ENCODE measurements at places on chromosomes 7 and 10. TPM values are rescaled to one million over a fixed set of nuclear protein-coding genes. Genes with fewer than 3 reads are reported as not detected.

Gene UNCX
- total RNA-seq = 2.4 TPM

Gene PTPRN2
- total RNA-seq = 32.2 TPM

Gene OPALIN
- total RNA-seq = not detected

Gene IGF2BP3
- 117 TPM for total RNA-seq

Gene AGR3
- not detected for total RNA-seq

Gene NOD1
- 8.1 TPM for total RNA-seq

Gene NPTX2
- 15.9 TPM for total RNA-seq

Gene LRGUK
- 1.0 TPM for total RNA-seq

Gene CLCN1
- total RNA-seq = 0.09 TPM

Gene ATOH7
- 0.20 TPM for total RNA-seq

Gene ADAM22
- 12.1 TPM for total RNA-seq

Gene DOCK4
- 15.3 TPM for total RNA-seq

GRCh38 chr7:151469281-151469680 is 29.3 kb upstream of the CRYGN start:
- no peak for DNase-seq

DNA sequence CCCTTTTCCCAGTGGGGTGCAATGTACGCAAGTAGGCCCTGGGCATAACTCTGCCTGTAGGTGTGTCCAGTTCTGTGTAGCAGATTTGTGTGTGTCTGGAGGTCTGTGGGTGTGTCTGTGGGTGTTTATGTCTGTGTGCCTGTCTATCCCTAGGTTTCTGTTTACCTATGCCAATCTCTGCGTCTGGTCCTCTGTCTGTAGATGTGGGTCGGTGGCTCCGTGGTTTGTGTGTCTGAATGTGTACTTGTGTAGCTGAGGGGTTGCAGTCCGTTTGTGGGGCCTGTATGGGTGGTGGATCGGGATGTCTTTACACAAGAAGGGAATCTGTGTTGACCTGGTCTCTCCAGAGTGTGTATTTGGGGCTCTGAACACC is 932 bp downstream of the NYAP1 start:
- no peak for DNase-seq

GRCh38 chr7:47783456-47784223 is 164.6 kb downstream of the PKD1L1 start:
- DNase-seq = no peak

- DNase-seq = no peak
These were observed 12.3 kb downstream of the RBM17 start for GRCh38 chr10:6101181-6101580.

DNA sequence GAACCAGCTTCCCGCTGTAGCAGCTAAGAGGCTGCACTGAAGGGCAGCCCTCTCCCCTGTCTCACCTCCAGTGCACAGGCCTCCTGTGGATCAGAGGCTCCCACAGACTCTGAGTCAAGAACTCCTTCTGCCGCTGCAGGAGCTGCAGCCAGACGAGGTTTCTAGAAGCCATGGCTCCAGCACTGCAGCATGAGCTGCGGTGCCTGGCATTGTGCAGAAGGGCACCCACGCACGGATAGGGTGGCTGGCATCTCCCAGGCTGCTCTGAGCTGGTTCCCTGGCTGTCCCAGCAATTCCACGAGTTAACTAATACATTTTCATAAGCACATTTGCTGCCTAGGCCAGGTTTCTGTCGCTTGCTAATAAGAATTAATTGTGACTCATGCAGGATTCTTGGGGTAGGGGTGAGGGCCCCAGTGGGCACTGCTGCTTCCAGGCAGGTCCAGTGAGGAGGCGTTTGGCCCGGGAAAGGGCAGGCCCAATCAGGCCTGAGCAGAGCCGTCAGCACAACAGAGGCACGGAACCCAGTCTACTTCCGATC is 594.2 kb downstream of the DNAJB6 start:
- DNase-seq = no peak

GRCh38 chr10:123884907-123885381 is 6.7 kb downstream of the CPXM2 start:
- DNase-seq = no peak

GRCh38 chr10:49512121-49512809 is 26.7 kb downstream of the ERCC6 start:
- DNase-seq = no peak

DNA sequence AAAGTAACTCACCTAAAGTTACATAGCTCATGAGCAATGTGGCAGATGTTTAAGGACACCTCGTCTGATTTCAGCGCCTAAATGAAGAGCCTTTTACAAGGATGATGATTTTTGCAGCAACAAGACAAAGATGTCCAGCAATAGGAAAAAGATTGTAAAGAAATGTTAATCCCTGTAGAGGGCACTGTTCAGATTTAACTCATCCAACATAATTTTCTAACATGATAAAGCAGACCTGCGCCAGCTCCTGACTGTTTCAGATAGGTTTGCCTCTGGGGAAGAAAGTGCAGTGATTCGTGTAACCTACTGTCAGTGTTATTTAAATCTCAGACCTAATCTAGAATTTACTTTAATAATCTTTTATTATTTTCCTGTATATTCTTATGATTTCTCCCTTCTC is 595.2 kb downstream of the AUTS2 start:
- DNase-seq = no peak

- no peak for DNase-seq
These were observed 95.4 kb downstream of the ELMO1 start for GRCh38 chr7:37352974-37353948.

DNA sequence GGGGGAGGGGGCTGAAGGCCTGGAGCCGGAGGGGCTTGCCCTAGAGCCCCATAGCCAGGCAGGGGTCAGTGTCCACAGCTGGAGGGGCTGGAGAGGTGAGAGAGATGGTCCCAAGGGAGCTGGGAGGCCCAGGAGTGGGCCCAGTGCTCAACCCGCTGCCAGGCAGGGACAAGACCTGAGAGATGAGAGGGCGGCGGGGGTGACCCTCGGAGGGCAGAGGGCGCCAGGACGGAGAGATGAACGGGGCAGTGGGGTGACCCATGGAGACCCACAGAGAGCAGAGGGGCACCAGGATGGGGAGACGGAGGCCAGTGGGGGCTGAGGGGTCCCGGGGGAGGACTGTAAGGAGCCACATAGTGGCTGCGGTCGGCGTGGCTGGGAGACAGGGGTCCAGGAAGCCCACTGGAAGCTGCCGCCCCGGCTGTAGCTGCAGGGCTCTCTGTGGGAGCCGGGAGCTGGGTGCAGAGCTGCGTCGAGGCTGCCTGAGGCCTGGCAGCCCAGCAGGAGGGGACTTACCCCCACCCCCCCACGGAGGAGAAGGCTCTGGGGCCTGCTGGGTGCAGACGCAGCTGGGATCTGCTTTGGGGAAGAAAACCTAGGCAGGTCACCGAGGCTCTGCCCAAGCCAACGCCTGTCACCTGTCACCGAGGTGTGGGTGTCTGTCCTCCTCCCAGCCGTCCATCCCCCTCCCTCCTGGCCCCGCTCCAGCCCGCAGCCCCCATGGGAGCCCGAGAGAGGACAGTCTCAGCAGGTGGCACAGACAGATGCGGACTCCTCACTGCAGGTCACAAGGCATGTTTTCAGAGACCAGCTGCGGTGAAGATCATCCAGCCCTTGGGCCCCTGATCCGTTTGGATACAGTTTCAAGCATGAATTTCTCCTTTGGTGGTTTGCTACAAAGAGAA is 25.1 kb downstream of the PWWP2B start:
- DNase-seq = no peak

DNA sequence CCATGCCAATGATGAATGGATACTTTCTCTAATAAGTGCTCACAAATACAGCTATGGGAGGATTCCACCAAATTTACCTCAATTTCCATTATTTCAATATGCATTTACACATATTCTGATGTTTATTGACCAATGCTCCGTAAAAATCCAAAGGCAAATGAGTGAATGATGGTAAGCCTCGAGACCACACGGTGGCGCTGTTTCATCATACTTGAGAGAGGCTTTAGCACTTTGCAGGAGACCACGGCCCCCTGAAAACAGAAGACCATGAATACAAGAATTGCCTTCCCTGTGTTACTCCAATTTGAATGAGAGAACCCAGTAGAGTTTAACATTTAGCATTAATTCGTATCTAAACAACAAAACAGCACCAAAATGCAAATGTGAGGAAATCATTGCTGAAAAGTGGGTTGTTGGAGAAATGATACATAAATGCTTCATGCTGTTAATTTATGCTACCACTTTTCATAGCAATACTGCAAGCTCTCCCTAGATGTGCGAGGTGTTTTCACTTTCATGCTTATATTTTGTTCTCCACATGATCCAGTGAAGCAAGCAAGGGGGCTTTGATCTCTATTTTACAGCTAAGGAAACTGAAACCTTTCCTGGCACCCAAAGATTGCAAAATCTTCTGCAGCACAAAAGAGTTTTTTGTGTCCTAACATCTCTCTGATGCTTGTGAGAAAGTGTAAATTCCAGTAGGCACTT is 35.4 kb downstream of the TRIL start:
- DNase-seq = peak; percentile 75

DNA sequence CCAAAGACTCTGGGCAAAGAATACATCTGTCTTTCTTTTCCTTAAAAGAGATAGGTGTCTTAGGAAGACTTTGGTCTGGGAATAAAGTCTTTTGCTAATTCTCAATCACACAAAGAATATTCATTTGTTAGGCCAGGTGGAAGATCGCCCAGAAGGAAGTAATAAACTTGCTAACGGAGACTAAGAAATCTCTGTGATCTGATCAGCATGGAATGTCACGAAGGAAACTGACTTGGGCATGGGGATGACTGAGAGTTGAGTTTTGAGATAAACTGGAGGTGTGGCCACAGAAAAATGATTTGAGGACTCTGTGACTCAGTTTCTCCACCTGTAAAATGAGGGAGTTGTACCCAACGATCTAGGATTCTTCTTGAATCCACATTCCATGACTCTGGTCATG is 161.1 kb upstream of the SVIL start:
- DNase-seq = no peak

- DNase-seq = no peak
These were observed 29.8 kb downstream of the SNX10 start for GRCh38 chr7:26321435-26321834.

- no peak for DNase-seq
These were observed 866 bp upstream of the SFMBT2 start for GRCh38 chr10:7411671-7412128.

DNA sequence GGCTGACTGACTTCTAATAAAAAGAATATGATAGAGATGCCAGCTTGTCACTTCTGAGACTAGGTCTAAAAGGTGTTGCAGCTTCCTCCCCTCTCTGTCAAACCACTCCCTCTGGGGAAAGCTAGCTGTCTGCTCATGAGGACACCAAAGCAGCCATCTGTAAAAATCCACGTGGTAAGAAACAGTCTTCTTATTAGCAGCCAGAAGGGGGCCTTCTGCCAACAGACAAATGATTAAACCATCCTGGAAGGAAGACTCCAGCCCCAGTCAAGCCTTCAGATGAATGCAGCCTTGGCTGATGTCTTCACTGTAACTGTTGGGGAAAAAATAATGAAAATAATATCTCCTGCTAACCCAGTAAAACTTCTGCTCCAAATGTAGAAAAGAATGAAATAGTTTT is 41.9 kb upstream of the DAGLB start:
- no peak for DNase-seq

GRCh38 chr7:125061776-125062397 is 132.3 kb upstream of the POT1 start:
- DNase-seq = no peak

DNA sequence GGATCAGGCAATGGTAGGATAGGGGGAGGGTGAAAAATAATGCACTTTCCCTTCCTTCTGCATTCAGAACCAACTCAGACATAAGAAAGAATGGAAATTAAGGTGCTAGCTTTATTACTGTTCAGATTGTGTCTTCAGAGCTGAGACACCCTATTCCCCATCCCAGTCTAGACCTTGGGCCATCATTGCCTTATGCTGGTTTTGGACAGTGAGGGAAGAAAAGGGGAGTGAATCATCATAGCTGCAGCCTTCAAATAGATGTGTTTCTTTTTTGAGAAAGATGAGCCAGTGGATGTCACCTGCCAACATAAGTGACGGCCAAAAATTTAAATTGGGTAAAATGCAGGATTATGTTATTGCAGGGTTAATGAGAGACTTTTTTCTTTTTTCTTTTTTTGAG is 27.0 kb upstream of the TOMM7 start:
- no peak for DNase-seq

- no peak for DNase-seq
These were observed 48.4 kb upstream of the CCDC3 start for GRCh38 chr10:13049774-13050420.

- no peak for DNase-seq
These were observed 81.5 kb upstream of the HPS1 start for GRCh38 chr10:98528166-98528804.

DNA sequence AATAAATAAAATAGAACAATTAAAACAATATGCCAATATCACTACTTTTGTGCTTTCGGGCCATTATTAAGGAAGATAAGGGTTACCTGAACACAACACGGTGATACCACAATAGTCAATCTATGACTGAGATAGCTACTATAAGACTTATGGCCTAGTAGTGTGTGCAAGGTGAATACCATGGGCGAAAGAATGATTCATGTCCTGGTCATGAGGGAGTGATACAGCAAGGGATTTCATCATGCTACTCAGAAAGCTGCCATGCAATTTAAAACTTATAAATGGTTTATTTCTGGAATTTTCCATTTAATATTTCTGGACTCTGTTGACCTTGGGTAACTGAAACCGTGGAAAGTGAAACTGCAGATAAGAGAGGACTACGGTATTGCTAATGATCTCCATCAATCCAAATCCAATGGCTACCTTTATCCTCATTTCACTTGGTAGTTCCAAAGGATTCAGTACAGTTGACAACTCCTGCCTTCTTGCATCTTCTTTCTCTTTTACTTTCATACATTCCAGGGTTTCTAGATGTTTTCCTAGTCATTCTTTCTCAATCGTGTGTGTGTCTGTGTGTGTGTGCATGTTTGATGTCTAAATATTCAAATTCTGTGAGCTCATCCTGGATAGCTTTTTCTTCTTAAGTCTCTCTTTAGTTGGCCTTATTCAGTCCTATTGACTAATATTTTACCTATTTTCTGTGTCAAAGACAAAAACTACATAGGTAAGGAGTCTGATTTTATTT is 100.5 kb upstream of the MAGI2 start:
- no peak for DNase-seq

DNA sequence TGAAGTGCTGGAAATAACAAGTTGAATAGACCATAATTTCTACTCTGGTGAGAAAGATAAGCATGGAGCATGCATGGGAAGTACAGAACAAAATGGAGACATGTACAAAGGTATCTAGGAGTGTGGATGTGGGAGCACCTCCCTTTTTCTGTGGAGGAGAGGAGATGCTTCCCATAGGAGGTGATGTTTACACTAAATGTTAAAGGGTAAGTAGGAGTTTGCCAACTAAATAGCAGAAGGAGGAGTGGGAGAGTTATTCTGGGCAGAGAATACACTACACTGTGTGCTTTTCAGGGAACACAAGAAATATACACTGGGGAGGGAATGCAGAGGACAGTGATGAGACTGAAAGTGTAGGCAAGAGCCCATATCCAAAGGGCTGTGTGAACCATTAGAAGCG is 21.1 kb upstream of the PANK1 start:
- DNase-seq = no peak

- no peak for DNase-seq
These were observed 44.3 kb upstream of the INPP5A start for GRCh38 chr10:132493246-132493755.

All from neural crest cell (in vitro differentiated cells).